ENCODE measurements at places on chromosomes 5 and 9.

DNA sequence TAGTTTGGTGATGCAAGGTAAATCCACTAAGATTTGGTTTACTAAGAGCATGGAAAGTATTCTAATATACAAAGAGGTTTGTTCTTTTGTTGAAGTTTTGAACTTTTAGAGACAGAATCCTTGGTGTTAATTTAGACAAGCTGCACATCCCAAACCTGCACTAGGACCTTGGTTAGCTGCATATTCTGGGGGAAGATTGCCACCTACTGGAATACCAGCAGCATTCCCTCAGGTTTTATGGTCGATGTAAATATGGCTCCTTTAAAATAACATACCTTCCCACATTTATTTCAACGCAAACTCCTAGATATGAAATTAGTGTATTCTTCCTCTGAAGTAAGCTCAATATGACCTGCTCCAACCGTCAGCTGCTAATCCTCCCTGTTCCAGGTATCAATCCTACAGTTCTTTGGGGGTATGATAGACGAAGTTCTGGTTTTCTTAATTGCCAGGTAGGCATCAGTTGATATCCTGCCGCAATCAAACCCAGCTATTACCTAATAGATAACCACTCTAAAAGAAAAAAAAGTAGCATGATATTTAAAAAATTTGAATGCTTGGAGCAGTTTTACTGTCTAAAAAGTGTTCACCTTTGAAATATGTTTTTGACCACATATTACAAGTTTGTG, 624.1 kb downstream of the ISL1 start:
- no peak for DNase-seq

DNA sequence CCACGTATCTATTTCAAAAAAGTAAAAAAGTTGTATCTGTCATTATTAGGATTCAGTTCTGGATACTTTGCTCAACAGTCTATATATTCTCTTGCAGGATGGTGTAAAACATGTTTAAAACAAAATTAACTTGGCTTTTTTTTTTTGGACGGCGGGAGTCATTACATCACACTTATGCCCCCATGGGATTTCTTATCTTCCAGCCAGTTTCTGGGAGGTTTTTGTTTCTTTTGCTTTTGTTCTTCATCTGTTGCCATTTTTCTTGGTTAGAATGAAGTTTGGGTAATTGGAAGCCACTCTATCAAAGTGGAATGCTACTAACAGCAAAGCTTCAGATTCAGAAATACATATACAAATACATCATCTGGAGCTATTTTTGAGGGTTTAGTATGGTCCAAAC, 1.8 kb upstream of the STARD4 start:
- no peak for DNase-seq

- no peak for DNase-seq
Observed at GRCh38 chr5:59648949-59649921, 244.3 kb downstream of the PDE4D start.

GRCh38 chr5:173887610-173888472, at the start of gene CPEB4:
Gene CPEB4 (plus strand): TSS chr5:173888349. CDS start chr5:173889734, 1,385 bp downstream.
- DNase-seq = peak; percentile 100

DNA sequence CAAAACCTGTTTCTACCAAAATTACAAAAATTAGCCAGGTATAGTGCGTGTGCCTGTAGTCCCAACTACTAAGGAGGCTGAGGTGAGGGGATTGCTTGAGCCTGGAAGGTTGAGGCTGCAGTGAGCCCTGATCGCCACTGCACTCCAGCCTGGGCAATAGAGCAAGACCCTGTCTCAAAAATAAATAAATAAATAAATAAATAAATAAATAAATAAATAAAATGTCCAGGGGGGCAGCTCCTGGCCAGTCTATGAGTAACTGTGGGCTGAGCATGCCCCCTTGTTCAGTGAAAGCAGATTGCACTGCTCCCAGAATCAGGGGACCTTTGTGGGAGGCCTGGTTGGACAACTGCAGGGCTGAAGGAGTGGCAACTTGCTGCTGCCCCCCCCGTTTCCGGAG, 62.7 kb downstream of the PDE6A start:
- no peak for DNase-seq

DNA sequence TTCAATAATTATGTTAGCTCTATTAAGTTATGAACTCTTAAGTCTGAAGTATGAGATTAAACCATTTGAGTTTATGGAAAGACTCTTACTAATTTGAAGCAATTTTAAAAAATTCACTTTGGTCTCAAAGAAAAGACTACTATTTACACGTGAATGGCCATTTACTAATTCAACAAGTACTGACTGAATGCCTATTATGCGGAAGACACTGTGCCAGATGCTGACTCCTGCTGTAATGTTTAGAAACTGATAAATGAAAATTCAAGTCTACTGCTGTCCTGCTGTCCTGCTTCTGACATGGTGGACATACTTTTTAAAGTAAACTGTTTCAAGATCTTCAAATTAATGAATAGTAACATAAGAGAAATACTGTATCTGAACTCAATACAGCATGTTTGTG, 116.2 kb downstream of the MPDZ start:
- DNase-seq = no peak

- DNase-seq = no peak
Observed at GRCh38 chr9:117134826-117135500, 279.9 kb downstream of the ASTN2 start.

DNA sequence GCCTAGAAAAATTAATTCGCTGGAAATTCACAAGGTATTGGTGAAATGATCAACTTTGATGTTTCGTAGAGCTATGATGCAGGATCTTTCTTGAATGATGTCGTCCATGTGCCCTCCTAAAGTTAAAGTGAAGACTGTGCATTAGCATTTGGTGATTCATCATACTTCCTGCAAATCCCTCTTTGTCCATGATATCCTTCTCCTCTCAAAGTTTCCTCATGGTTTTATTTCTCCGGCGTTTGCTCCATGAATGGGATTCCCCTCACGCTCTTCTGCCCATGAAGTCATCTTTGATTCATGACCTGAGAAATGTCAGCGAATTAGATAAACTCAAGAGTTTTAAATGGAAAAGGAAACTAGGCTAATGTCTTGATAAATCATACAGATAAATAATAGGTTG, 372.7 kb downstream of the PSAT1 start:
- DNase-seq = no peak

DNA sequence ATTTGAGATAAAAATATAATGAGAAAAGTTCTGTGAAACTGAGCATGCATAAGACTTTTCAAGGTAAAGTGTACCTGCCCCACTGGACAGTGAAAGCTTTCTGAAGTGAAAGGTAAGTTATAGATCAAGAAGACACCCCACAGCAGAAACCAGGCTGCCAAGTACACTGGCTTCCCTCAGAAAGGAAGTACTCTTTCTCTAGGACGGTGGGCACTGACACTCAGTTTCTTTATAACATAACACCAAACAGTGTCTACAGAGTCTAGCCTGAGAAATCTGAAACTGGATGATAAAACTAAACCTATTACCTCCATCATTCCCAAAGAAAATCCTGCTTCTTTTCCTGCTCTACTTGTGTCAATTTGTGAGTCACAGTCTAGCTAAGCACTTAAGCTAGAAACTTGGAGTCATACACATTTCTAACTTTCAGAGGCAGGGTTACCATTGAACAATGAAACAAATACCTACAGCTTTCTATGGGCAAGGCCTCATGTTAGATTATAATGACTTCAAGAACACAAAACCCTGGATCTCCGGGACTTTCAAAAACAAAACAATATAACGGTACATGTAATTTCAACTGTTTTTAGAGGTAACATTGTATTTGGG, 136.7 kb downstream of the CPLANE1 start:
- DNase-seq = no peak

DNA sequence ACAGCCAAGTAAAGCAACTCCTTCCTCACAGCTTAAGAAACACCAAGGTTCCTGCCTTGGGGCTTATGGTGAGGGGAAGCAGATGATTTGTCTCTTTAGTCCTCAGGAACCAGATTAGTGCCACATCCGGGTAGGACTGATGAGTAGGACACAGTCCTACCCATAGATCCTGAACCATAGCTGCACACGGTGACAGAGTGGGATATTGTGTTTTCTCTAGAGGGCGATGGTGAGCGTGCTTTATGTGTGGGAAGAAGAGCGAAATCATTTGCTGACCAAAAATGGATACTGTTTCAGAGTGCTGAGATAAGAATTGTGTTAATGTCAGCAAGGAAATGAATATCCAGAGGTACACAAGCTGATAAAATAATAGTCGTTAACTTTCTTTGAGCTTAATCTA, 209.0 kb upstream of the FBXL7 start:
- no peak for DNase-seq

DNA sequence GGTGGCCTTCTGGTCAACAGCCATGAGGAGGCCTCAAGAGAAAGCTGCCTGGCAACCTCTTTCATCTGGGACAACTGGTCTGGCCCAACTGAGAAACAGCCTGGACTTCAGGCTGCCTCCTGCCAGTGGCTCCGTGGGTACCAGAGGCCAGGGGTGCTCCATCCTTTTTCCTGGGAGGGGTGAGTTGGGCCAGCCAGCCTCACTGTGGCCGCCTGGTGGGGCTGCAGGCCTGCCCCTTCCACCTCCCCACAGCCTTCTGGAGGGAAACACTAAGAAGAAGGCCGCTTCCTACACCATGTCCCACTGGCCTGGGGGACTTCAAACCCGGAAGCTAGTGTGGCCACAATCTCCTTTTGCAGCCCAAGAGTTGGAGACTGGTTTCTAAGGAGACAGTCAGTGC, 13.8 kb upstream of the NKD2 start:
- DNase-seq = no peak

DNA sequence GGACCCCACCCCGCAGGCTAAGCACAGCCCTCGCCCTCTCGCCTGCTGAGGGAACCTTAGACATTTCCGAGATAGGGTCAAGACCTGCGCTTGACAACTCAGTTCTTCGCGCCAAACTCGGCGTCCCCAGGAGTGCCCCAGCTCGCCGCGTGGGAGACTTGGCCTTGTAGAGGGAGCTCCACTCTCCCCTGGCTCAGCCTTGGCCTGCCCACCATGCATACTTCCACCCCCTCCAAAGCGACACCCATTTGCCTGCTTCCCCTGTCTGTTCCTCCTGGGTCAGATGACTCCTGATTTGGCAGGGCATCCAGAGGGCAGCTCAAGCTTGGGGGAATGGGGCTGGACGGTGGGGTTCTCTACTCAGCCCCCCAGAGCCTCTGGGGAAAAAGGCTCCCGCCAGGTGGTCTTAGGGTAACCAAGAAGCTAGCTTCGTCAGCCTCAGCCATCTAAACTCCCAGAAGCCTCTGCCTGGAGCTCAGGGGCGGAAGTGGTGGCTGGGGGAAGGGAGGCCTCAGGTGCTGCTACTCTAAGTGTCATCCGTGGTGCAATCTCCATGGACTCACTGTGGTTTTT, 560 bp downstream of the DOCK2 start:
- peak; percentile 65 for DNase-seq

DNA sequence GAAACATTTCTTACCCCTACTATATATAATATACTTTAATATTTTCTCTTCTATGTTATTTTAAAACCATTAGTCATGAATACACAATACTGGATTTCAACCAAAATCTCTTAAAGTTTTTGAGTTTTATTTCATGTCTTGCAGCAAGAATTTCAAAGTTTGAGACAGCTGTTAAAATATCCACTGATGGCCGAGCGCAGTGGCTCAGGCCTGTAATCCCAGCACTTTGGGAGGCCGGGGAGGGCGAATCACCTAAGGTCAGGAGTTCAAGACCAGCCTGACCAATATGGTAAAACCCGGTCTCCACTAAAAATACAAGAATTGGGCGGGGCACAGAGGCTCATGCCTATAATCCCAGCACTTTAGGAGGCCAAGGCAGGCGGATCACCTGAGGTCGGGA, 59.7 kb upstream of the DAPK1 start:
- DNase-seq = no peak

DNA sequence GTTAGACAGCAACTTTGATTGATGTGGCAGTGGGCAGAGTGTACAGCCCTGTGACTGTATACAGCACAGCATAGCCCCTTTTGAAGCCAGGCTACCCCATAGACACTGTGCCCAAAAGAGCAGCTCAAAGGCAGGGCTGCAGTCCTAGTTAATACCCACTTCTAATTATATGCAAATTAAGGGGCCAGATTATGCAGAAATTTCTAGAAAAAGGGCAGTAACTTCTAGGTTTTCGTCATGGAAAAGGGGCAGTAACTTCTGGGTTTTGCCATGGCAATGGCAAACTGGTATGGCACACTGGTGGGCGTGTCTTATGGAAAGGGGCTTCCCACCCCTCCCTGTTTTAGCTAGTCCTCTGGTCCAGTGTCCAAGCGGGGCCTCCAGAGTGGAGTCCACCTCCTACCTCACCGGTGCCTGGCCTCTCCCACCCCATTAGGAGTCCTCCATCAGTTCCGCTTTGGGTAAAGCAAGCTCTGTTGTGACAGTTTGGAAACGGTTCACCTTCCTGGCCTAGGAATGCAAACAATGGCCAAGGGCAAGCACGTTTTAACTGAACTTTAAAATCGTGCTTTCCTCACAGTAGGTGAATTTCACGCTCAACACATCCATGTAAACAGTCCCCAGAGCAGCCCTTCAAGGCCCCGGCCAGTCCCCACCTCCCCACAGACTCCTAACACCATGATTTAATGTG, 5.6 kb downstream of the ADAMTS13 start:
- DNase-seq = no peak

DNA sequence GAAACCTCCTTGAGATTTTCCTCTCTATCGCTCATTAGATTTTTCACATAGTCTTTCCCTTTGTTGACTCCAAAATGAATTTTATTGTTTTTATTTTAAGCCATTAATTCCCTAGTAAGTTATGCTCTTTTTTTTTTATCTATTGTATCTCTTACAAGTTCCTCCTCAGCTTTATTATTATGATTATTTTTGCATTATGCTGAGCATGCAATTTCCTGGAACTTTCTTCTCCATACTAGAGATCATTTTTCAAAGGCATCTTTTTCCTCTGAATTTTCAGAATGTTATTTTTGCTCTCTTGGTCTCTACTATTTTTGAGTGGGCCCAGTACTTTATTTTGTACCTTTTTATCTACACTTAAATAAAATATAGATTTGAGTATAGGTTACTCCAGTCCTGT, 376.6 kb upstream of the SEMA6A start:
- DNase-seq = no peak

GRCh38 chr5:9059920-9060691, 485.8 kb downstream of the SEMA5A start:
- no peak for DNase-seq

DNA sequence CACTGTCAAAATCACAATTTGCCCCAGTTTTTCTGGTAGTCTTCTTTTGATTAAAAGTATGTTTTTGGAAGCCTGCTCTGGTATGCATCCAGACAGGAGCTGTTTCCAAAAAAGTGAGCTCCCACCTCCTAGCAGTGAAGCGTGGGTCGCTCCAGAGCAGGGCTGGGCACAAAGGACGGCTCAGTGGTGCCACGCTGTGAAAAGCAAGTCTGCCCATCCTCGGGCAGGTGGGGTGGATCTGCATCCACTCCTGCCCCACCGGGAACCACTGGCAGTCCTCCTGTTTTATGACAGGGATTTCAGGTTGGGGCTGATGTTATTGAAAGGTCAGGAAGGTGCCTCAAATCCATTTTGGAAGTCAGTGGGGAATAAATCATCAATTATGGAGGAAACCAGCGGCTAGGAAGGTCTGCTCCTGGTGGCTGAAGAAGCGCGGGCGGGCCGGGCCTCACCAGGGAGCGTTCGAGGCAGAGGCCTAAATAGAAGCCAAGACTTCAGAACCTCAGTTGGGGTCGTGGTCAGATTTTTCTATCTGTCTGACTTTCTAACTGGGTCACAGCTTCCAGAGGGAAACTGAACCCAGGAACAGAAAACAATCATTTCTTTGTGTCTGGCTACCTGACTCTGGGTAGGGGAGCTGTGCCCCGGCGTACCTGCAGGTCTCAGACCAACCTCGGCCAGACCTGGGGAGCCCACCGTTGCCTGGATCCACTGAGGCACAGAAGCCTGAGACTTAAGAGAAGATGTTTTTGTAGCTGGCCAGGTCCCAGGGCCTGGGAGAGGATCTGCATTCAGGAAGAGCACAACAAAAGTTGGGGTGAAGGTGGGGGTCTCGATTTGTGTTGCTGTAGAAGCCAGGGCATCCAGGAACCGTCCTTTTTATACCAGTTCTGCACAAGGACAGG, 168.1 kb downstream of the PAX5 start:
- no peak for DNase-seq
